ENCODE measurements at places on chromosomes 3 and 15.

GRCh38 chr15:52113235-52113634 is 660 bp upstream of the BCL2L10 start:
- no peak for DNase-seq

DNA sequence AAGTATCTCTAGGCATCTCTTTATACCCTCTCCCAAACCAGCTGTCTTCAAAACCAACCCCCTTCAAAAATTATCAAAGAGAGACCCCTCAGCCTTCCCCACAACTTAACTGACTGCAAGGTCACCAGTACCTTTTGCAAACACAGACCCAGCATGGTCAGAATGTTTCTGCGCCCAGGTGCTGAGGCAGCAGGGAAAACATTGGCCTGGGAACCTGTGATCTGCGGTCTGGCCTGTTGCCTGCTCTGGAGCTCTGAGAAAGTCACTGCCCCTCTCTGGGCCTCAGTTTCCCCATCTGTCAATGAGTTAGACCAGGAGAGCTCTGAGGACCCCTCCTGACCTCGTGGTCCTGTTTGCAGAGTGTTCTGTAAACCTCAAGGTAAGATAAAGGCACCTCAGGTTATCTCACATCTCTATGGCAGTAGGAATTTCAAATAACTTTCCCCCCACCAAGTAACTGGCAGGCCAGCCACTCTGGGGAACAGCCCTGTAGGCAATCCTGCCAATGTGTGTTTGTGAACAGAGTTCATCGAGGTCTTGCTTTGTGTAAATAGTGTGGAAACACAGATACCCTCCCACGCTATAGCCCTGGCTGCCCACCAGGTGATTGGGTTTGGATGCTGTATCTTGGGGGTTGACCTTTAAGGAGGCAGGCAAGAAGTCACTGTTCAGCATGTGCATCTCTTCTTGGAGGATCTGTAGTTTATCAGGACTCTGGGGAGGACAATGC is 50.0 kb upstream of the SMAD6 start:
- DNase-seq: no peak

GRCh38 chr15:25774871-25775270 is 88.3 kb downstream of the ATP10A start:
- DNase-seq: no peak

GRCh38 chr3:8727605-8728512 is 5.7 kb upstream of the CAV3 start:
- no peak for DNase-seq

DNA sequence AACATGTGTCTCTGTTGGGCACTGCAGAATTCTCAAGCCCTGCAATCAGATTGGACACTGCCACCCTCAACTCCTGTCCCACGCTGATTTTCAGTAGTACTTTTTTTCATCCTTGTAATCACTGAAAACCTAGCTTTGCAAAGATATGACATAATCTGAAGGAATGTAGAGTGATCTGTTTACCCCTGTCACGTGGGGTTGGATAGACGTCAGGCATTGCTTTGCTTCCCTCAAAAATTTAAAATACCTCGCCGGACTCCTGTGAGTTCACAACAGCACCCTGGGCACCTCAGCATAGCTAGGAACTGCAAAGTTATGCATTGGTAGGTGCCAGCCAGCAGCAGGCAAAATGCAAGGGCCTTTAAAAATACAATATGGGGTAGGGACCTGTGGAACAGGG is 71.1 kb upstream of the OXTR start:
- no peak for DNase-seq

DNA sequence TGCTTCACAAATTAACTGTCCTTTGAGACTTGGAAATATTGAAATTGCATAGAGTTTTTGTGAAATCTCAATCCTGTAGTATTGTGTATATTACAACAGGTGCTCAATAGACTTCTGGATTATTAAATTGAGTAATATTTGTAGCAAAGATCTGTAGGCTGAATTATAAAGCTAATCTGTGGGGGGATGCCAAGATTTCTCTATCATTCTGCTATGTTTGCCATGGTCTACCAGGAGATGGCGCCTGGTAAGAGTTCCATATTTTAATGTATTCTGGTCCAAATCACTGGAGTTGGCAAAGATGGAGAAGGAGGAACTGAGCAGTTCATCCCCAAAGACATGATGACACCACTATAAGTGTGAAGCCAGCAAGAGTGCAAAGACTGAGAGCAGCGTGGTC is 340.9 kb upstream of the TPRG1 start:
- no peak for DNase-seq

- no peak for DNase-seq
Observed at GRCh38 chr3:126126811-126127431, 43.0 kb upstream of the SLC41A3 start.

DNA sequence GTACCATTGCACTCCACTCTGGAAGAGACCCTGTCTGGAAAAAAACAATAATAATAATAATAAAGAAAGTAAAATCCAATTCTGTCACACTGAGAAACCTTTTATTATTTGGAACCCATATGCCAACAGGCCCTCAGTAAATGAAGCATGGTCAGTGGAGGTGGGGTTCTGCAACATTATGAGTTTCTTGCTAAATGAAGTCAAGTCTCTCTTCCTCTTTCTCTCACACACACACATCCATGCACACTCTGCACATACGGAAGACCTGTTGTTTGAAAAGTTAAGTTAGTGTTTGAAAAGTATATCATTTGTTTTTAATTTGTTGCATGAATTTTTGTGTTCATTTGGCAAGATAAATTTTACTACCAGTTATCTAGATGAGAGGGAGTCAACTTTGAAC is 27.8 kb downstream of the GAP43 start:
- DNase-seq: no peak

- no peak for DNase-seq
Observed at GRCh38 chr3:189952272-189952671, 168.4 kb downstream of the P3H2 start.

DNA sequence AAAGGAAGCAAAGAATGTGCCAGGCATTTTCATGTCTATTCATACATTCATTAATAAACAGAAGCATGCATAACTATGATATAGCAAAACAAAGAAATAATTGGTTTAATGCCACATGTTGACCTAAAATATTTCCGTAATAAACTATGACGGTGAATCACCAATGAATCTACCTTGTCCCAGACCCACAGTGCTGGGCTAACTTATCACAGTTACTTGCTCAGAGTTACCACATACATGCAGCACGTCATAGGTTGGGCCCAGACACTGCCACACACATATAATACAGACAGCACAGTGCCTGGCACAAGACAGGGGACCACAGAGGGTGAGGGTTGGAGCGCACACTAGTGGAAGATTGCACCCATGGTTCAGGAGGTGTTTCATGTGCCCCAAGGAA is 86.9 kb downstream of the ATP1B3 start:
- no peak for DNase-seq

DNA sequence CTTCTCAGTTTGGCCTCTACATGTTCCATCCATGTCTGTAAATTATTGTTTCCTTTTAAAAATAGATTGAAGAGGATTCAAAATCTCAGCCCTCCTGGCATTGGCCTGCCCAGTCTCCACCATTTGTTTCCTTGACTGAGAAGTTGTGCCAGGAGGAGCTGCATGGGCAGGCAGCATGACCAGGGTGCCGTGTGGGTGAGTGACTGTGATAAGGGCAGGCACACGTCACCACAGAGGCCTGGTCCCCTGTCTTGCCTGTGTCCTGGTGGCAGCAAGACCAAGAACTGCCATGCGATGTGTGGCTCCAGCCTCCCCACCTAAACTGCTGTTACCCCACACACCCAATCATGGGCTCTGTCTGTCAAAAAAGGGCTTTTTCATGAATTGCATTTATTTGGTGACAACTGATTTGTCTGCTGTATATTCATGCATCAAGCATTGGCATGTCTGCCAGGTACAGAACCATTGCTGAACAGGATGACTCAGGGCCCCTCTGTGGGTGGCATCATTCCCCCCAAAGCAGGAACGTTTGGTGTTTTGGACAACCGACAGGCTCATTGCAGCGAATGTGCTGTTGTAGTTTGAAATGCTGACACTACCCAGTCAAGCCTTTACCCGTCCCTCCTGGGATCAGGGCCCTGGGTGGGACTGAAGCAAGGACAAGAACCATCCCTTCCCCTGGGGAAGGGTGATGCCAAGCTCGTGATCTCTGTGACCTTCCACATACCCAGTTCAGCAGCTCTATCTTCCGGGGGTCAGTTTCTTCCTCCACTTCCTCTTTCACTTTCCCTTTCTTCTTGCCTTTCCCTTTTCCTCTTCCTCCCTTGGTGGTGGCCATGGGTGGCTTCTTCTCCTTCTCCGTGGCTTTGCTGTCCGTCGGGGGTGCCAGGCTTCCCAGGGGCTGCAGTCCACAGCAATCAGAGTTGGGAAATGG is 51.6 kb downstream of the TRPM1 start:
- DNase-seq: no peak

- no peak for DNase-seq
Observed at GRCh38 chr15:85443593-85444087, 63.2 kb downstream of the AKAP13 start.

DNA sequence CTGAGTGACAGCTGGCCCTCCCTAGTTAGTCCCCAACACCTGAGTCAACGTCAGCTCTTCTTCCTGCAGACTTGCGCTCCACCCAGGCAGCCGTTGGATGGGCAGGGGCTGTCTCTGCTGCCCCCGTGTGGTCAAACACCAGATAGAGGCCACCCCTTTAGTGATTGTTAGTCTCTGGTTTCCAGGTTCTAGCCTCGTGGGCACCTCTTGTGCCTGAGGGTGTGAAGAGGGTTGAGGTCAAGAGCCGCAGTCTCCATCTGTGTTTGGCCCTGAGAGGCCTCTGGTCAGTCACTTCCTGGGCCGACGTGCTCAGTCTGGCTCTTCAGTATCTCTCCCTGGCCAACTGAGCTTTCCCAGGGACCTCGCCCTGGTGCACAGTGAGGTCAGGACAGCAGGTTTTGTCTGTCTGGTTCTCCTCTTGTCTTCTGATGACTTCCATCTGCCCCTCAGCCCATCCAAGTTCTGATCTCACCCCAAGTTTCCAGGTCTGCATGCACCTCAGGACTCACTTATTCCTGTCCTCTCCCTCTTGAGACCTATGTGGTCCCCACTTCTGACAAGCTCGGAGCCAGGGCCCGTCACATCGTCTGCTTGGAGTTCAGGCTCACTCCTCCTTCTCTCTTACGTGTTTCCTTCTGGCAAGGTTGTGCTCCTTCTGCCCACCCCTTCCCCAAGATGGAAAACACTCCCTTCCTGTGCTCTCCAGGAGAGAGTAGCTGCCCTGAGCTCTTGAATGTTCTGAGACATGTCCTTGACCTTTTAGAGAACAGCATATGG is 20.9 kb downstream of the CD276 start:
- DNase-seq: peak; percentile 35

DNA sequence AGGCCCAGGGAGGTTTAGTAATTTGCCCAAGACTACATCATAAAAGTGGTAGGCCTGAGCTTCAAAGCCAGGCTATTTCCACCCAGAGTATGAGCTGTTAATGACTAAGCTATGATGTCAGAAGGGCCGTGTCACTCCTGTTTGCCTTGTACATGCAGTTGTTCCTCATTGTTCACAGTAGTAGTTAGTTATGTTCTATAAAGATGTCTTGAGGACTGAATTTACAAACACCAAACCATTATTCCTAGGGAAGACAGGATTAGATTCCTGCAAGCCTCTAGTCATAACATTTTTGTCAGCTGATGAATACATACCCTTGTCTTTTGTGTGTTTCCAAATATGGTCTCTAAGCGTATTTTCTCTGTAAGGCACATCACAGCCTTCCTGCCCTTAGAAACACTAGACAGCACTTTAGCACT is 20.9 kb upstream of the LARS2 start:
- DNase-seq: no peak

GRCh38 chr3:97983933-97984491 is 11.8 kb upstream of the RIOX2 start:
- no peak for DNase-seq

DNA sequence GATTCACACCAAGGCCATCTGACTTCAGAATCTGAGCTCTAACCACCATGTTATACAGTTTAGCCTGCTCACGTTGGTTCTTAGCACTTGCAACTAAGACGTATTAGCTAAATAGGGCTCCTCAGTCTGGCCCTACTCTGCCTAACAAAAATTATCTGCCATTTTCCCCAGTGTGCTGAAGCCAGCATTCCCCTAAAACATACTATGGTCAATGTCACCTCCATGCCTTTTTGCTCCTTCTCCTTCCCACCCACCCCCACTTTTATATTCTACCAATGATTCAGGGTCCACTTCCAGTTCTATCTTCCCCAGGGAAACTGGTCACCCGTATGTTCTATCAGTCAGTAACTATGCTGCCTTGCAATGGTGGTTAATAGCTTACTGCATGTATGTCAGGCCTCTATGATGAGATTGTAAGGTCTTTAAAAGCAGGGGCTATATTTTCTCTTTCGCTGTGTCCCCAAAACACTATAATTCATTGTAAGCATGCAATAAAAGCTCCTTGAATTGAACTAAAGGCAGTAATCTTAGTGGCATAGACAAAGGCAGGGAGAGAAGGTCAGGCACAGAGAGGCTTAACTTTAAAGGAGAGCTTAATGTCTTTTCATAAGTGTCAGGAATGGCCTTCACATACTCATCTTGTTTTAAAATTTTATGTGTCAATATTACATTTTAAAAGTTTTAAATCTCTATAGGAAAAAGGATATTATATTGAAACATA is 23.3 kb downstream of the POPDC2 start:
- DNase-seq: no peak

DNA sequence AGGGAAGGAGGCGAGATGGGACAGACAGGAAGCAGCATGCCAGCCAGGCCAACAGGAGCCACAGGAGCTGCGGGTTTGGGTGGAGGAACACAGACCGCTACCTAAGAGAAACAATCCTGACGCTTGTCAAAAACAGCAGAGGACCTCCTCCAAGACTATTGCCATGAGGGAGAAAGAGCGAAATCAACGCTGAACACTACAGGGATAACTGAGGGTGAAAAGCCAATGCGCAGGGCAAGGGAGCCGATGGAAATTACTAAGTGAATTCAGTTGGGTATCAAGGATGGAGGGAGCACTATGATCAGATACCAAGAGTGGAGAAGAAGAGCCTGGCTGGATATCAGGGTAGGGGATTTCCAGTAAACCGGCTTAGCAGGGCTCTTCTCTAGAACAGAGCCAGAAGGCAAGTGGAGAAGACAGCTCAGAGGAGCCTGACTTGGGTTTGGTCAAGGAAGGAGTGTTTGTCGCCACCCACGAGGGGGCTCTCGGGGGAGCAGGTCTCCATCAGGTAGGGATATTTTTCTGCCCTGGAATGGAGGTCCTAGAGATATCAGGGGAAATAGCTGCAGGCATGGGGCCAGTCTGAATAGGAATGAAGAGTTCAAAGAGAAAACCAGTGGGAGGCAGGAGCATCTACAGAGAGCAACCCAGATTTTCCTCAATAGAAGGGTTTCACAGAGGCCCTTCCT is 48.4 kb downstream of the SLC41A3 start:
- no peak for DNase-seq

- DNase-seq: no peak
Observed at GRCh38 chr3:177041021-177041729, 156.1 kb downstream of the TBL1XR1 start.

DNA sequence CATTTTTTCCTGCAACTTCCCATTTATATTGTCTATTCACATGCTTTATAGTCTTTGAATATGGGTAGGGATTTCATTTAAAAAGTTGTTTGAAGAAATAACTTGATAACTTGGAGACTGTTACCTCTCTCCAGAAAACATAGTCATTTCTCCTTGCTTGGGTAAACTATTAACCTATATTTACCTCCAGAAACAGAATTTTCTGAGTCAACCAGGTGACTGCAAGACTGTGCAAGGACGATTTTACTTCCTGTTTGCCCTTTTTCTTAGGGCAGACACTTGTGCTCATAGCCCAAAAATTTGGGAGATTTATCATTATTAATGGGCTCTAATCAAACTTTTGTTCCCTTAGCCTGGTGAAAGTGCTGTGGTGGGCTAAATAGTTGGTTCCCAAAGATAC is 14.3 kb upstream of the MOBP start:
- no peak for DNase-seq
